ENCODE measurements at places on chromosomes 5 and 9. TPM values are rescaled to one million over a fixed set of nuclear protein-coding genes. Genes with fewer than 3 reads are reported as not detected.

- DNase-seq: no peak
These were observed 107.2 kb downstream of the XRCC4 start for GRCh38 chr5:83184534-83184933.

GRCh38 chr9:129698254-129698757, 32.9 kb downstream of the PRRX2 start:
- DNase-seq: no peak

GRCh38 chr5:6788439-6788838, 75.2 kb downstream of the TENT4A start:
- DNase-seq: no peak

GRCh38 chr9:87201351-87201751, 254.0 kb upstream of the GAS1 start:
- DNase-seq: no peak

GRCh38 chr5:175750511-175750931, 92.7 kb downstream of the HRH2 start:
- no peak for DNase-seq

DNA sequence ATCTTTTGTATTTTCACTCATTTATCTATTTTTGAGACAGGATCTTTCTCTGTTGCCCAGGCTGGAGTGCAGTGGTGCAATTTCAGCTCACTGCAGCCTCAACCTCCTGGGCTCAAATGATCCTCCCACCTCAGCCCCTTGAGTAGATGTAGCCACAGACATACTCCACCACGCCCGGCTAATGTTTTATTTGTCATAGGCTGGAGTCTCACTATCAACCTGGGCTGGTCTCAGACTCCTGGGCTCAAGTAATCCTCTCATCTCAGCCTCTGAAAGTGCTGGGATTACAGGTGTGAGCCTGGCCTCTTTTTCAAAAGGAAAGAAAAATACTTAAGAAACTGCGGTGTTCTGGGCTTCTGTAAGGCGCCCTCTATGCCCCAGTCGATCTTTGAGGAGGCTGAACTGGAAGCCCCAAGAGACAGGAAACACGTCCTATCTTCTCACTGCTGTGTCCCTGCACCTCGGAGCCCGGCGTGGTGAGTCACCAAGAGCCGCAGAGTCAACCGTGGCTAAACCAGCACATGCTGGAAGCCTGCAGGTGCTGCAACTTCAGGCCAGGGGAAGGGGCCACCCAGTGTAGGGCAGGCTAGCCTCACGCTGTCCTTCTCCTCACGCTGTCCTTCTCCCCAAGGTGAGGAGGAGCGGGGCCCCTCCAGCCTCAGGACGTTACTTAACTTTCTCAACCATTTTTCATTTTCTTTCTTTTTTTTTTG, 15.2 kb upstream of the LHX3 start:
- DNase-seq: no peak

DNA sequence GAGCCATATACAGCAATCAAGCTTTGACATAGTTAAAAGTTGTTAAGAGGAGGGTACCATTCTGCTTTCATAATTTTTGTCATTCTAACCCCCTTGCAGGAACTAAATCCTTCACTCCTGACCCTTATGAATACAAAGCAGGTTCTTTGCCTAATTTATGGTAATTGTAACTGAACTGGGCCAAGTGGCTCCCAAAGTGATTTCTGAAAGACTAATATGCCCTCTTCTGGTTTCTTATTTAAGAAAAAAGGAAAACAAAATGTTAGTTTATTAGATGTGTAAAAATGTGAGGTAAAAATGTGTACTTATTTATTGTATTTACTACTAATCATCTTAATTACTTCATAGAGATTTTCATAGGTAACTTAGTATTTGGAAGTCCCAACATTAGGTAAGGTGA, 268.5 kb downstream of the BNC2 start:
- DNase-seq: no peak

DNA sequence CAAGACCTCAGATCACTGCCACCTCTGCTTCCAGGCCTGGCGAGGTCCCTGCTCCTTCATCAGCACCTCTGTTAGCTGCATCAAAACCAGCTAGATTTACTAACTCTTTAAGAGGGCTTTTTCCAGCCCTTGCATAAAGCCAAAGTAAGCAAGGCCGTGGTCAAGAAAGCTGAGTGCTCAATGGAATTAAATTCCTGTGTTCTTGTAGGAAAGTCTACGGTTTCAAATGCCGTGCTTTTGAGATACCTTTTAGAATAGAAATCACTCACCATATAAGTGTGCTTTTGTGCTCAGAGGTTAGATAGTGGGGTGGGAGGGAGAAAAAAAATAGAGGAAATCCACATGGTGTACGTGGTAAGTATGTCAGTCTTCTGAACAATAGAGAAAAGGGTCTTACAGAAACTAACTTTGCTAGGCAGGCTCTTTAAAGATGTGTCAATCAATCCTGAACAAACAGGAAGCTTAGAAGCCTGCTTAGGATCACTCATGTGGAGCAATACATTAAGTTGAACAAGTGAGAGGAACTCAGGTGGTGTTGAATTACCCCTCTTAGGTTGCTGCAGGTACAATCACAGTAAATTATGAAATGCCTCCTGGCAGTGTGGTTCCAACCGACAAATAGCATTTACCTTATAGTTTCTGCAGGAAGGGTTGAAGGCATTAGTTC, 79.7 kb downstream of the SEMA6A start:
- DNase-seq: no peak

DNA sequence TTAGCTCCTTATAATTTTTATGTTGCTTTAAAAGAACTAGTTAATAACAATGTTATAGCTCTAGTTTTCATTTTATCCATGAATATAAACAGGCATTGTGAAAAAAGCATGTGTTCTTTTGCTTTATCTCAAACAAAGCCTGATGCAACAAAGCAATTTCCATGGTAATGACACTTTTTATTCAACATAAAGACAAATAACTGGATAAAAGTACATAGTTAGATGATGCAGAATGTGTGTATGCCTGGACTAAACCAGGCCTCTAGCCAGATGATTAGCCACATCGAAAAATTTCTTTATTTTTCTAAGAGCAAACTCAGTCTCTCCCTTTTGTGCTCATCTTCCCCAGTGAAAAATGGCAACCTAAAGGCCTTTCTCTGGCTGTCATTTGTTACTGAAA, 125.6 kb upstream of the TARS1 start:
- DNase-seq: no peak

DNA sequence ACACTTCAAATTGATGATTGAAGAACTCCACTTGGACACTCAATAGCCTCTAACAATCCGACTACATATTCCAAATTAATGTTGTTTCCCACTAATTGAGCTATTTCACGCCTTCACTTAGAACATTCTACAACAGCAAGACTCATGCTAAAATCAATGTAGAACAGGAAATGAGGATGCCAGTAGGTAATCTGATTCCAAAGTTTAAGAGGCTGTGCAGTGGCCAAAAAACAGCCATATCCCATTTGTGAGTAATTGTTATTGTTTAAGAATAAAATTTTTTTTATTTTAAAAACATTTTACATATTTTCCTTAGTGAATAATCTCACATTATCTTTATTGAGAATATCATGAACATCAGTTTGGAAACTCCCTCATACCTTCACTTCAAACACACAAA, 35.7 kb upstream of the GHR start:
- no peak for DNase-seq

GRCh38 chr5:53917095-53917494, 356.7 kb downstream of the NDUFS4 start:
- DNase-seq: no peak

DNA sequence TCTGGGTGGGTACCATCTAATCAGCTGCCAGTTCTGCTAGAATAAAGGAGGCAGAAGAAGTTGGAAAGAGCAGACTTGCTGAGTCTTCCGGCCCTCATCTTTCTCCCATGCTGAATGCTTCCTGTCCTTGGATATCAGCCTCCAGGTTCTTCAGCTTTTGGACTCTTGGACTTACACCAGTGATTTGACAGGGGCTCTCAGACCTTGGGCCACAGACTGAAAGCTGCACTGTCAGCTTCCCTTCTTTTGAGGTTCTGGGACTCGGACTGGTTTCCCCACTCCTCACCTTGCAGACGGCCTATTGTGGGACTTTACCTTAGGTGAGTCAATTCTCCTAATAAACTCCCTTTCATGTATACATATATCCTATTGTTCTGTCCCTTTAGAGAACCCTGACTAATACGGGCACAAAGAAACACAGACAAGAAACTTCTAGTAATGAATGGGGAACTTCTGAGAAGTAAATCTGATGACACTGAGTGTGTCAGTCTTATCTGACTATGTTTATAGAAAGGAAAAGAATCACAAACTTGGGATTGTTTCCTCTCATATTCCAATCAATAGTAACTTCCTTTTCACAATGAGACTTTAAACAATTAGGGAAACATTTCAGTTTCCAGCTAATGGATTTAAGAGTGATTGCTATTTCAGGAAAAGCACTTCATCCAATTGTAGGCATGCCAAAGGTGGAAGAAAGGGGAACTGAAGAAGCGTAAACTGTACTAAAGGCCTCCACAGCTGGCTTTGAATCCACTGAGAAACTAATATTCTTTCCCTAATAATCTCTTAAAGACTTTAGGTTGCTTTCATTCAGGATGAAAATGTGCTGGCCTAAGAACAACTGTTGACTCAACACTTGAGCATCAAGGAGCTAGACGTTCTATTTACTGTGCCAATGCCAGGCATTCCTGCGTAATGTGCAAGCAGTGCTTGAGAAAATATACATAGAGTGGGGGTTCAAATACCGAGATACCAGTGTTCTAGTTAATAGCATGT, 127.9 kb upstream of the PTGER4 start:
- DNase-seq: peak; percentile 70

DNA sequence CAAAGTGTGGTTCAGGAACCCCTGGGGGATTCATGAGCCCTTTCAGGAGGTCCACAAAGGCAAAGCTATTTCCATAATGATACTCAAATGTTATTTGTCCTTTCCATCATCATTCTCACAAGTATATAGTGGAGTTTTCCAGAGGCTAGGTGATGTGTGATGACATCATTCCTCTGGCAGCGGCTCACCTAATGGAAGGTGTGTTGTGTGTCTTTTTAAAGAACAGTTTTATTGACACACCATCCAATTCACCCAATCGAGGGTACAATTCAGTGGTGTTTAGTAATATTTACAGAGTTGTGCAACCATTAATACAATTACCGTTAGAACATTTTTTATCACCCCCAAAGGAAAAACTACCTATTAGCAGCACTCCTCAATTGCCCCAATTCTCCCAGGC, 9.7 kb downstream of the NANS start:
- no peak for DNase-seq

DNA sequence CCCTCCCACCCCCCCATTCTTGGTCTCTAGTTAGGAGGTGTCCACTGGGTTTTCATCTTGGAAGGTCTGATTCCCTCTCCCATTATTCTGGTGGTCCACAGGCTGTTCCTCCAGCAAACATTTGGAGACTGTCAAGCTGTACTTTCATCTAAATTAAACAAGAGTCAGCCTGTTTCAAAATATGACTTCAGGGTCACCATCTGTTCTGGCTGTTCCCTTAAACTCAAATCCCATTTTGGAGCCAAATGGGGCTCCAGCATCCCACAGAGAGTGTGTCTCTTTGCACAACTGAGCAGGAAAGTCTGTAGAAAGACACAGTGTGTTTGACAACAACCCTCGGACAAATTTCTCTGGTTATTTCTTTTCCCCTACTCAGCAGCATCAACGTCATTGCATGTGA, 20.5 kb downstream of the COL15A1 start:
- no peak for DNase-seq

DNA sequence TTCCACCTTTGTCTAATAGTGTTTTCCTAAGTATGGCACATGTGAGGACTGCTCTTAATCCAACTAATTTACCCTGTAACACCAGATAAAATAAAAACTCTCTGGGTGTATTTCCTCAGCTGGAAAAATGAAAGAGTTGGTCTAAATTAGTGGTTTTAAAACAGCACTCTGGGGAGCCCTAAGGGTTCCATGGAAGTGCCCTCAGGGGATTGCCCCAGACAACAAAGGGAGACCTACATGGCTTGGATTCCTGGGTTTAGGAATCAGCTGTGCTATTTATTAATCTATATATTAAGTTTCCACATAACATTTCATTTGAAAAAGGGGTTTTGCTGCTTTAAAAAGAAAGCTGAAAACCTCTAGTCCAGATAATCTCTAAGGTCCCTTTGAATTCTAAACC, 20.2 kb downstream of the ADAMTS6 start:
- DNase-seq: no peak

DNA sequence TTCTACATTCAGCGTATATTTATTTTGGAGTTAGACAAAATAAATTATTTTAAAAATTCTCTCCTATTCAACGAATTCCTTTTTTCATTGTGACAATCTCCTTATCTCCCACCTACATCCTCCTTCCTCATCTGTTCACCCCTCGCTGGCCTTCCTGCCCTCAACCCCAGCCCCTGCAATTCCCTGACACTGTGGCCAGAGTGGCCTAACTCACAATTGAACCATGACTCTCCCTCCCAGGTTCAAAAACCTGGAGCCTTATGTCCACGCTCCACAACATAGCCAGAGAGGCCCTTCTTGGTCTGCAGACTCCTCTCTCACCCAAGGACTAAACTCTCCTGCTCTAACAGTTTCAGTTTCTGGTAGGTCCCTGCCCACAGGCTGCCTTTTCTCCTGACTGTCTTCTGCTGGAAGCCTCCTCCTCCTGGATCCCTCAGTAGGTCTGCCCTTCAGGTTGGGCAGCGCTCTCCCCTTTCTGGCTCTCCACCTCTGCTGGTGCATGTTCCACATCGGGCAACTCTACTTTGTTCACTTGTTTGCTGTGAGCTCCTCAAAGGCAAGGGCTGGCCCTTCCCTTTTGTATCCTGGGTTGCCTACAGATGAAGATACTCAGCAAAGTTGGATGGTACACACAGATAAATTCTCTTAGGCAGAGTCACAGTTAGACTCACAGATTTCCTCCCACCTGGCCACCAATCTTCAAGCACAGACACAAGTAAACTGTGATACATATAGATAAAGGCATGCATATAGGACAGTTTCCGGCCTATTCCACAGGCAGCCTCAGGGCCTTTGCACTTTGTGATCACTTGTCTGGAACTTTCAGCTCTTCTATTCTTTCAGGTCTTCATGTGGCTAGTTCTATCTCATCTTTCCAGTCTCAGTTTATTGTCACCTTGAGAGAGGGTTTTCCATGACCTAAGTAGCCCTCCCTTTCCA, 19.8 kb upstream of the MYORG start:
- no peak for DNase-seq

- DNase-seq: no peak
These were observed 86.8 kb downstream of the MELK start for GRCh38 chr9:36659500-36659899.

DNA sequence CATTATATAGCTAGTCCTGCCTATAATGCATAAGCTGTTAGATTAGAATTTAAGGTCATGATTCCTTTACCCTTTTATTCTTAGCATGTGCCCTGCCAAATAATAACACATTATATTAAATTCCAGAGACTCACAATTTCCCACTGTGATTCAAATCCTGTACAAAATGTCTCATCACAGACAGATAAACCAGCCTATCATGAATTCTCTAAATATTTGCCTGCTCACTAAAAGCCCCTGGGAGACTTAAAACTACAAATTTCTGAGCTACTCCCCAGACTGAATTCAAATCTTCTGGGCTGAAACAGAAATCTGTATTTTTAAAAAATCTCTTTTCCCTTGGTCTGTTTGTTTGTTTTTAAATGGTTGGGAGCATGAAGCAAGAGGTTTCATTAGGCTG, 32.7 kb downstream of the GAPT start:
- DNase-seq: no peak

GRCh38 chr9:9585920-9586319, 1026.9 kb downstream of the PTPRD start:
- no peak for DNase-seq

SPATA31C1 gene
- polyA plus RNA-seq: not detected

SAXO1 gene
- polyA plus RNA-seq: not detected

CTXN3 gene
- polyA plus RNA-seq: 0.10 TPM

TMC1 gene
- 0.24 TPM for polyA plus RNA-seq

HAVCR1 gene
- not detected for polyA plus RNA-seq

HMGCR gene
- 181 TPM for polyA plus RNA-seq

SMIM15 gene
- 54.3 TPM for polyA plus RNA-seq

RANBP17 gene
- 0.82 TPM for polyA plus RNA-seq

CKMT2 gene
- polyA plus RNA-seq: not detected

NIPAL4 gene
- 12.6 TPM for polyA plus RNA-seq

F12 gene
- polyA plus RNA-seq: 7.7 TPM
